ENCODE measurements at places on chromosomes 6 and 20.

GRCh38 chr20:9140162-9140760 lies 71.4 kb downstream of the PLCB4 start:
- no peak for DNase-seq

GRCh38 chr20:56414842-56415765 lies 3.0 kb downstream of the CASS4 start:
- peak; percentile 65 for DNase-seq

- DNase-seq: no peak
Measured at GRCh38 chr6:92267335-92267734, 1152.0 kb downstream of the EPHA7 start.

GRCh38 chr6:107646176-107646575 lies 156.3 kb downstream of the SOBP start:
- DNase-seq: no peak

DNA sequence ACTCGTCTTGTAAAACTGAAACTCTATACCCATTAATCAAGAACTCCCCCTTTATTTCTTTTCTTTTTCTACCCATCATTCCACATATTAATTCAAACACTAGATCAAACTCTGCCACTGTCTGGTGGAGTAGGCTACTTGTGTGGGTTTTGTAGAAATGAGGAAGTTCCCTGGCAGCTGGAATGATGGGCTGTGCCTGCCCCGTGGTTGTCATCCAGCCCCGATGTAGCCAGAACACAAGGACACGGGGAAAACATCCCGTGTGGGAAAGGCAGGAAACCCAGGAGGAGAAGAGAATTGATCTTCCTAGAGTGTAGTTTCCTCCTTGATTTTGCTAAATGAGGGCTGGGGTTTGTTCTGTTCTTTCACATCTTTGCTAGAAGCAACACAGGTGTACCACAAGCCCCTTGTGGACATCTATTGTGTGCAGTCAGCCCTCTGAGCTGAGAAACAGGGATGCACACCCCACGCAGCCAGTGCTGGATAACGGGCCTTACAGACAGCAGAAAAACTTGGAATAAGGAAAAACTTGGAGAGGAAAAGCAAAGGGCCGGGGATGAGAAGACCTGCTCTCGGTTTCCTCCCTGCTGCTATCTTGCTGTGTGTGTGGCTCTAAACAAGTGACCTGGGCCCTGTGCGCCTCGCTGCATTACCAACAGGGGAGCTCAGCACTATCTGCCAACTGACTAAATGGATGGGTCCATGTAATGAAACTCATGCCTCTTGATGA lies 88.0 kb downstream of the SCML4 start:
- peak; percentile 45 for DNase-seq

DNA sequence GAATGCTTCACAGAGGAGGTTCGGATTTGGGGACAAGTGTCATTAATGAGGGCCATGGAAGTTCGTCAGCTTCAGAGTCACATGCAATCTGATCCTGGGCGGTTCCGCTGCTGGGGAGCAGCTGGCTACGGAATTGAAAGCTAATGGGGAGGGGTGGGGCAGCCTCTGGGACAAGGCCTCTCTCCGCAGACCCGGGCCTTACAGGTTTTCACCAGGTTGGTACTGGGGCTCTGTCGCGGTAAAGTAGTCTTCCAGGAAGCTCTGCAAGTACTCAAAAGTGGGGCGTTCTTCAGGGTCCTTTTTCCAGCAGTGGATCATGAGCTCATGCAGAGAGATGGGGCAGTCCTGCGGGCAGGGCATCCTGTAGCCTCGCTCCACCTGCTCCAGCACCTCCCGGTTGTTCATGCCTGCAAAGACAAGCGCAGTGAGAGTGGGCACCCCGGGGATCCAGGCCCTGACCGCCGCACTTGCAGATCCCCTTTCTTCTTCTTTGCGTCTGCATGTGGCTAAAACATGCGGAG lies 55.9 kb upstream of the TRAF3IP2 start:
- DNase-seq: no peak

- no peak for DNase-seq
Measured at GRCh38 chr20:64104667-64105451, 2.5 kb downstream of the NPBWR2 start.

DNA sequence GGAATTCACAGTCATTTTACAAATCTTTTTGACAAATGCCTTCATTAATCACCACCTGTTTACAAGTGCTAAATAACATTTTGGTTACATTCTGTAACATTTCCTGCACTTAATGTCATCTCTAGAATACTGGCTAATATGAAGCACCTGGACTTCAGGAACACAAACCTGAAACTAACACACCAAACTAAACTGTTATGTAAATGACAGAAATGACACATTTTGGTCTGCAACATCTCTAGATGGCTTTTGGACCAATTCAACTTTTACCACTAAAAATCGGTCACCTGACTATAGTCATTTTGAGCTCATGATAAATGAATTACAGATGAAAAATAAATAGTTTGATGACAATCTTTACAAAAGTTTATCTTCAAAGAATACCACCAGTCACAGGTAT lies 80.6 kb downstream of the ATG5 start:
- no peak for DNase-seq

GRCh38 chr20:58340853-58341252 lies 31.3 kb downstream of the RAB22A start:
- no peak for DNase-seq

- no peak for DNase-seq
Measured at GRCh38 chr6:9250852-9251251, 815.5 kb upstream of the SLC35B3 start.

- DNase-seq: peak; percentile 50
Measured at GRCh38 chr6:11653028-11653583, 115.6 kb downstream of the TMEM170B start.

DNA sequence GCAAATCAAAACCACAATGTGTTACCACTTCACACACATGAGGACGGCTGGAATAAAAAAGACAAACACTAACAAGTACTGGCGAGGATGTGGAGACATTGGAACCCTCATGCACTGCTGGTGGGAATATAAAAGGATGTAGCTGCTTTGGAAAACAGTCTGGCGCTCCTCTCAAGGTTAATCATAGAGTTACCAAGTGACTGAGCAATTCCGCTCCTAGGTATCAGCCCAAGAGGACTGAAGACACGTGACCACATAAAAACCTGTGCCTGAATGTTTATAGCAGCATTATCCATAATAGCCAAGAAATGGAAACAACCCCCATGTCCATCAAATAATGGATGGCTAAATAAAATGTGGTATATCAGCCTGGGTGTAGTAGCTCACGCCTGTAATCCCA lies 45.0 kb downstream of the VSTM2L start:
- no peak for DNase-seq

GRCh38 chr20:58286729-58287128 lies 22.8 kb upstream of the RAB22A start:
- no peak for DNase-seq

DNA sequence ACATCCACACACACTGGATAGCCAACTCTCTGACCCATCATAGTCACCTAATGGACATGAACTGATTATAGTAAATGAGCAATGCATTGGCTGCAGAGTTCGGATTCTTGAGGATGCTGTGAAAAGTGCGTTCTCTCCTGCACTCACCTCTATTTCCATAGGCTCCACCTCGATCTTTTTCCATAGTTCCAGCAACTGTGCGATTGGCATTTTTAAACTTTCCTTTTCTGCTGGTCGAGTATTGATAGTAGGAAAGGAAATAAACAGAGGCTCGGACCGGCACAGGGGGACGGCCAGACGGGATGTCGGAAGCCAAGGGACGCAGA lies 94.4 kb downstream of the RNASET2 start:
- DNase-seq: no peak
